ENCODE measurements at places on chromosomes 3 and 15.
A peak's percentile ranks its signal among the peaks of the same experiment; 100 is the strongest.

DNA sequence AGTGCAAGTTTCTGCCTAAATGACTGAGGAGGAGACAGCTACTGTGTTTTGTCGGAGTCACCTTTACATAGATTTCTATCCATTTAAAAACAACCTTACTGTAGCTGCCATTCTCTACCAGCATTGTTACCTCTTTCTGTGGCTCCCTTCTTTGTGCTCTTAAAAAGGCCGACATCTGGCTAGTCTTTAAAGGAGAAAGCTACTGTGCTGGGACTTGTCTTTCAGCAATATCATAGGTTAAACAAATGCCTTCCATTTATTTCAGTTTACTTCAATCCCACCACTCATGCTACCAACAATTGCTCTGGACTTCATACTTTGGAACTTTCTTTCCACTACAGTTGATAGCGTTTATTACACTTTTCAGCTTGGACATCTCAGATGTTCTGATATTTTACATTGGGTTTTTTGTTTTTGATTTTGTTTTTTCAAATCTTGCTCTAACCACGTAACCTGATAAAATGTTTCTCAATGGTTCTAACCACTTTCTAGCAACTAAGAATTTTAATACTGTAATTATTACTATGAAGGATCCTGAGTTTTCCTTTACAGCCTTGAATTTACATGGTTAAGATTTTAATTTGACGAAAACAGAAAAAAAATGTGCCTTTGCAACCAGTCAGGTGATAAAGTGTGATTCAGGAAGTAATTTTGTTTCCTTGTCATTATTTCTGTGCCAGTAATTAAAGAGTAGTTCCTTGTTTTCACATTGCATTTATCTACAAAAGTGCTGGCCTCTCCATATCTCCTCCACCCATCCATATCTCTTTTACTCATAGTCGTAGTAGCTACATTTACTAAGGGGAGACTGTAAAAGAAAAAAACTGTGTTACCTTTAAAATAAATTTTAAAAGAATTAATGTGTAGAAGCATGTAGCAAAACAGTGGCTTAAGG lies 1.3 kb upstream of the CBLB start:
- DNase-seq: no peak

DNA sequence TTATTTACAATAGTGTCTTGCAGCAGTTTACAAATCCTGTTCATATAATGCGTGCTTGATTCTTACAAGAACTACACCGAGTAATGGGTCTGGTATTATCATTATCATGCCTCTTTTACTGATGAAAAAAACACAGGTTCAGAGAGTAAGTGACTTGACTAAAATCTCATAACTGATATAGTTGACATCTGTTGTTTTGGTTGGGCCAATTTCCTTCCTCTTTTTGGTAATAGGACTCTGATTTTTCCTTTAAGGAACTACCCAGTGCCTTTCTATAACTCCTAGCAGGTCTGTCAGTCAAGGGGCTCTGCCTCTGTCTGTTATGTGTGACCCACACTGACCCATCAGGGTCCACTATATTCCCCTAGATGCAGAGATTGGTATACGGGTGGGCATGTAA lies 14.6 kb upstream of the BLOC1S6 start:
- DNase-seq: no peak

DNA sequence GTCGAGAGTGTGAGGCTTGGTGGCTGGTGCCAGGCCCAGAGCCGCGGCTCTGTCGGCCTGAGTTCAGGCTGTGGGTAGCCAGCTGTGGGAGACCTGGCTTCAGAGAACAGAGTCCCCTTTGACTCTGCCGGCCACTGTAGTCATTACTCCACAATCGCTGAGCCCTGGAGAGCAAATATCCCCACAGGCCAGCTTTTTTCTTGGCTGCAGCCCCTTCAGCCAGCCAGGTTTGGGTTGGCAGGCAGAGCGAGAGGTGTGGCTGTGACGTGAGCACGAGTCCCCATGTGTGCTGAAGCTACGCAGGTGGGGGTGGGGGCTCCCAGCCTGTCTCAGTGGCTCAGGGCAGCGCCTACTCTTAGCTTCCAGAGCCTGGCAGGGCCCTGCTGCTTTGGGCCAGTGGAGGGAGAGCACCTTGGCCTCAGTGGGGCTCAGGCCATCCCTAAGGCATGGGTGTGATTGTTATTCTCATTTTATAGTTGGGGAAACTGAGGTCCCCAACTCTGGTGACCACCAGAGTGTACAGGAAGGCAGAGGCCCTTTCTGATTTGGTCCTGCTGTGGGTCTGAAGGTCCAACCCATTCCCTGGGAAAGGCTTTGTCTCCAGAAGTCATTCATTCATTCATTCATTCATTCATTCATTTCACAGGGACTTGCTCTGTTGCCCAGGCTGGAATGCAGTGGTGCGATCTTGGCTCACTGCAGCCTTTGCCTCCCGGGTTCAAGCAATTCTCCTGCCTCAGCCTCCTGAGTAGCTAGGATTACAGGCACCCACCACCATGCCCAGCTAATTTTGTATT lies 45.7 kb upstream of the LCTL start:
- DNase-seq: peak; percentile 40

- DNase-seq: peak; percentile 59
These were observed 46.7 kb downstream of the DZIP1L start for GRCh38 chr3:138068579-138069174.

GRCh38 chr15:64216730-64217428 lies 54.1 kb upstream of the PPIB start:
- DNase-seq: no peak

DNA sequence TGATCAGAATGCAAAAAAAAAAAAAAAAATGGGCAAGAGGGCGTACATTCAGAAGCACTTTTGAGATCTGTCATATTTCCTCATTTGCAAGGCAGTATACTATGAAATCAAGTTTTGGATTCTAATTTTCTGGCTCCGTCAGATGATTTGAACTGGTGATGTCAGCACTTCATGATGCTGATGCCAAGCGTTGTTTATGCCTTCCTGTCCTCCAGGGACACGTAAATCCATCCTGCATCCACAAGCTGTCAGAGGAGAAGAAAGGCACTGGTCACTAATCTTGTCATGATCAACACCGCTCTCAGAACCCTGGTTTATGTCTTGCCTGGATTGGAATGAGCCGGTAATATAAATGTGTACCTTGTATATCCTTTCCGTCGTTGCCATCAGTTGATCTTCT lies 152.1 kb upstream of the EPHA3 start:
- no peak for DNase-seq

DNA sequence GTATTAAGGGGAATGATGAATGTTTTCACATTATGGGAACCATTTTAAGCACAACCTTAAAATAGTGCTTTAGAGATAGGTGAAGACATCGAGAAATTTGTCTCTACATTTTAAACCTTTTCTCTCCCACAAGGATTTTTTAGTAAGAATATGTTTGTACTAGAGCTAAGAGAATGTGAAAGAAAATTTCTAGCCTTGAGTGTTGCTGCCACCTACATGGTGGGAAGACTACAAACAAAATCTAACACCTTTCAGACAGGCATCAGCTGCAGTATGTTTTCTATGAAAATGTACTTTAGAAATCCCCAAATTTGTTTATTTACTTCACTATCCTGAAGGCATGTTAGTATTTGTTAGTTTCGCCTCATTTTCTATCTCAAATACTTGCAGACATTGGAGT lies 247.4 kb downstream of the WDR72 start:
- DNase-seq: no peak

DNA sequence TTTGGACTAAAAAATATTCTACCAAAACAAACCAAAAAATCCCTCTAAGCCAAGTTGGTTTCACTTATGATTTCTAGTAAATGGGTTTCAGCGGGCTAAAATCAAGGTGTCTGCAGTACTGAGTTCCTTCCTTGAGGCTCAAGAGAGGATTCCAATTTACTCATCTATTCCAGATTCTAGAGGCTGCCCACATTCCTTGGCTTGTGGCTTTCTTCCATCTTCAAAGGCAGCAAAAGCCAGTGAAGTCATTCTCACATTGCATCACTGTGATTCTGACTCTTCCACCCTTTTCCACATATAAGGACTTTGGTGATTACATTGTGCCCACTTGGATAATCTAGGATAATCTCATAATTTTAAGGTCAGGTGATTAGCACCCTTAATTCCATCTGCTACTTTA lies 48.1 kb downstream of the DPPA2 start:
- no peak for DNase-seq

DNA sequence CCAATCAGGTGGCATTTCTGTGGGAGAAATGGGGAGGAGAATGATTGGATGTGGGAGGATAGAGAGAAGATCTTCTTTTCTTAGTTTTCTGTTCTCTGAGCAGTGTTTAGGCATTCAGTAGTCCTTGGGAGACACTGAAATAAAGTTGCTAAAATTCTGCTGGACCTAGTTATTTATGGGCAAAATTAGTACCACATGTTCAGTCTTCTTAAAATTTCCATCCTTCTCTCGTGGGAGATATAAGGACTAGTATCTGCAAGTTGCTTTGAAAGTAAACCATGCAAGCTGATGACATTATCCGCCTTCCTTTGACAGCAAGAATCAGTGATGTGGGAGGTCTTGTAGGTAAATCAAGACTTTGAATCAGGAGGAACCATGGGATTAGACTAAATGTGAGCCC lies 19.9 kb upstream of the CHST2 start:
- DNase-seq: no peak

DNA sequence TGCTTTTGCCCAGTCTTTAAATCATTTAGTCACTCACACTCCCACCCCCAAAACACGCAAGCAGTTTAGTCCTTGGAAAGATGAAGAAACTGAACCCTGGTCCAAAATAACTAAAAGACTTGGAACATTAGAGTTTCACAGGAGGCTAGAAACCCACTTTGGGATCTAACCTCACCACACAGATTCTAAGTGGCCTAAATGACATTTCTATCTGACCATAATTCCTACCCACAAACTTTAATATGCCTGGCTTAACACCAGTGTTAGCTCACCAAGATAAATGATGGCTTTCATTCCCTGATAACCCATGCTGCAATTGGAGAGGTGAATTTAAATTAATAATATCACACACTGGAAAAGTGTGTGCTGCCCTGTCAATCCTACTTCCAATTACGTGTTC lies 295.3 kb upstream of the UBE2E2 start:
- no peak for DNase-seq

DNA sequence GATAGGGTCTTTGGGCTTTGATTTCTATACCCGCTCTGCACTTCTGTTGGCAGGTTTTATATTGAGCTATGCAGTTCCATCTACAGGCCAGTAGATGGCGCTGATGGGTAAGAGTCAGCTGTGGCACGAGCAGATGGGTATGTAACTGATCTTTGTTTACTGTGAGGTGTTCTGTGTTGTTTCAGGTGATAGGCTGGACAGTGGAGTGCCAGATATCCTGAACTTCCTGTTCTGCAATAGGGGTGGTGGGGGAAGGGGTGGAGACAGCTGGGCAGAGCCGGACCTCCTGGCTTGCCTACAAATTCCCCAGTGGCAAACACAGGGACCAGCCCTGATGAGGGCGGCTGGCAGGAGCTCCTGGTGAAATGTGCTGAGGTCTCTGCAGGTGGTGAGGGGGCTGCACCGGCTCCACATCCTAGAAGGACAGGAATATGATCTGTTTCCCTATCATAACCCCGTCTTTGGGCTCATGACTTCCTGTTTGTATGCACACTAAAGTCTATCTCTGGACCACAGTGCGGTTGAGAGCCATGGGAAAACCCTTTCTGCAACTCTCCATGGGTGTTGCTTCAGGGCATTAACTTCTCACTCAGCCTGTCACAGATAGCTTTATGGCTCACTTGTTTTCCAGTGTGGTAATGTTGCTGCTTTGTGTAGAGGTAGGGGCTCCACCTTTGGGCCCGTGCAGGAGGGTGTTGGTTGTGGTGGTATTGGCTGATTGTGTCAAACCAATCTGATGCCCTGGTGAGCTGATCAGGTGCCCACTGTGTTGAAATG lies 13.4 kb upstream of the FAM98B start:
- peak; percentile 24 for DNase-seq

DNA sequence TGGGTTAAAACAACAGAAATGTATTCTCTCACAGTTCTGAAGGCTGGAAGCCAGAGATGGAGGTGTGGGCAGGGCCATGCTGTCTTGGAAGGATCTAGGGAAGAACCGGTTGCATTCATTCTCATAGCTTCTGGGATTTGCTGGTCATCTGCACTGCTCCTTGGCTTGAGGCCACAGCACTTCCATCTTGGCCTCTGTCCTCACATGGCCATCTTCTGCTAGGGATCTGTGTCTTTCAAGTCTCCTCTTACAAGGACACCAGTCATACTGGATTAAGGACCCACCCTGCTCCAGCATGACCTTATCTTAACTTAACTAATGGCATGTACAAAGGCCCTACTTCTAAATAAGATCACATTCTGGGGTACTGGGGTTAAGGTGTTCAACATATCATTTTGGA lies 47.7 kb downstream of the RPLP1 start:
- DNase-seq: no peak

DNA sequence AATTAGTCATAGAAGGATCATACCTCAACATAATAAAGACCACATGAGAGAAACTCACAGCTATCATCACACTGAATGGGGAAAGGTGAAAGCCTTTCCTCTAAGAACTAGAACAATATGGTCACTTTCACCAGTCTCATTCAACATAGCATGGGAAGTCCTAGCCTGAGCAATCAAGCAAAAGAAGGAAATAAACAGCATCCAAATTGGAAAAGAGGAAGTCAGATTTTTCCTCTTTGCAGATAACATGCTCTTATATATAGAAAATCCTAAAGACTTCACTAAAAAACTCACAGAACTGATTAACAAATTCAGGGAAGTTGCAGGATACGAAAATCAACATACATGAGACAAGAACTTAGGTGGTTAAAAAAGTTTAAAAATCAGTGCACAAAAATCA lies 24.7 kb downstream of the MAP3K13 start:
- no peak for DNase-seq

DNA sequence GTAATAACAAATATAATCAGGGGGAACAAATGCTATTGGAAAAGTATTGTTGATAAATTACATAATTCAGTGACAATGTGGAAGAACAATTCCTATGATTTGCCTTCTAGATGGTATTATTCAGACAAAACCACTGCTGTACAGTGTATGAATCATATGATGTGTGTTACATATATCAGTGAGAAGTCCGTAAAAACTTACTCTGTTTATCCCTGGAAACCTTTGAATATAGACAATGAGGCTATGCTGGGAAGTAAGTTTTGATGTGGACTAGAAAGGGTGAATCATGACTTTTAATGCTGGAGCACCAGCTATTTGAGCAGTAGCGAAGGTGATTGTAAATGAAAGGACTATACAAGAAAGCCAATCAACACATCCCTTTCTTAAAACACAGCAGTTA lies 17.9 kb downstream of the C3orf38 start:
- no peak for DNase-seq

DNA sequence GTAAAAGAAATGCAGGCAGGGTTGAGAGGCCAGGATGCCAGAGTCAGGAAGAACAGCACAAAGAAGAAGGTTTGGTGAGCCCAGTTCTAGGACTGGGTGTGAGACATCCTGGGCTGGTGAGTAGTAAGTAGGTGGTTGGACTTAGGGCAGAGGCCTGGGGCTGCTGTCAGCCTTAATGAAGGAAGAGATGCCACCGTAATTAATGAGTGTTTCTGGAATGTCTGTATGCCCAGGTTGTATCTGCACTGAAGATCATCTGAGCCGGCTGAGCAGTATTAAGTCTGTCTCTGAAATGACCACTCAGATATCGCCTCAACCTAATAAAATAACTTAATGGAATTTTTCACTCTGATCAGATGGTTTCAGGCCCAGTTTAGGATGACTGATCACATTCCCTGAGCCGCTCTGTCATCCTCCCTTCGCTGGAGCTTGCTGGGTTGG lies 532.9 kb upstream of the IL12A start:
- DNase-seq: no peak

GRCh38 chr15:58566029-58566428 lies 134.2 kb downstream of the LIPC start:
- no peak for DNase-seq

Measured in substantia nigra (tissue), 51 donors.